NCI-H460 (cell line): ENCODE measurements at places on chromosomes 12 and 14.

DNA sequence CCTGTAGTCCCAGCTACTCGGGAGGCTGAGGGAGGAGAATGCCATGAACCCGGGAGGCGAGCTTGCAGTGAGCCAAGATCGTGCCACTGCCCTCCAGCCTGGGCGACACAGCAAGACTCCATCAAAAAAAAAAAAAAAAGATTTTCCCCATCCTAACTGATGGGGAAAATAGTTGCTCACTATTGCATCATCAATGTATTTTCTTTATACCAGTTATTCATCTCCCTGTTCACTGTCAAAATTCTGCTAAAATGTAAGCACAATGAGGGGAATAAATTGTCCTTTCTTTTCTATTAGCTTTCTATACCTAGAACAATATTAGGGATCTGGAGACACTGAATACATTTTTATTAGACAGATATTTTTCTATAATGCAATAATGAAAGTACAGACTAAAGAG lies 561.3 kb downstream of the CCER1 start:
- no peak for DNase-seq

GRCh38 chr14:99395909-99396530 lies 84.6 kb downstream of the SETD3 start:
- DNase-seq: no peak

GRCh38 chr14:89432226-89432625 lies 15.2 kb upstream of the FOXN3 start:
- DNase-seq: no peak

DNA sequence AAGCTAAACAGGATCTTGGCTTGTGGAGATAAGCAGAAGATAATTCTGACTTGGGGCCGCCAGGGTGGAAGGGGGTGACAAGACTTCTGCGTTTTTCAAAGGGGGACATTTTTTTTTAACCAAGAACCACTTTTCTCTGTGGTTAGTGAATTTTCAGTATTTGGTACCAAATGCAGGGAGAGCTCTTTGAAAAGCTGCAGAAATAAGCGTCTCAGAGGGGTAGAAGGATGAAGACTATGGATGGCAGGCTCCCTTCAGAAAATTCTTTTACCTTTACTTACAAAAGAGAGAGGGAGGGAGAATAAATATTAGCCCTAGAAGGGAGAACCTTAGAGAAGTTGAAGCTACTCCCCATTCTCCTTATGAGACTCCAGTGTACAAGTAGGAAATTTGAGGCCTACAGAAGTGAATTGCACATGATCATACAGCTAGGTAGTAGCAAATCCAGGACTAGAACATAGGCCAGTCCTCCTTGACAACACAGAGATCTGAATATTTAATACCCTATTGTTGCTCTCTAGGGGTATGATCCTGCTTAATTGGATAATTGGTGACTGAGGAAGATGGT lies 840 bp downstream of the MRPL52 start:
- no peak for DNase-seq

- peak; percentile 36 for DNase-seq
Measured at GRCh38 chr14:52473557-52473956, 78.7 kb downstream of the TXNDC16 start.

- no peak for DNase-seq
Measured at GRCh38 chr14:64965356-64966000, 6.7 kb downstream of the RAB15 start.

- DNase-seq: no peak
Measured at GRCh38 chr12:124188561-124189405, 106.1 kb upstream of the RFLNA start.

GRCh38 chr12:19369691-19370148 lies 69.6 kb upstream of the AEBP2 start:
- DNase-seq: no peak

- DNase-seq: no peak
Measured at GRCh38 chr14:24700511-24700910, 66.5 kb upstream of the GZMB start.

DNA sequence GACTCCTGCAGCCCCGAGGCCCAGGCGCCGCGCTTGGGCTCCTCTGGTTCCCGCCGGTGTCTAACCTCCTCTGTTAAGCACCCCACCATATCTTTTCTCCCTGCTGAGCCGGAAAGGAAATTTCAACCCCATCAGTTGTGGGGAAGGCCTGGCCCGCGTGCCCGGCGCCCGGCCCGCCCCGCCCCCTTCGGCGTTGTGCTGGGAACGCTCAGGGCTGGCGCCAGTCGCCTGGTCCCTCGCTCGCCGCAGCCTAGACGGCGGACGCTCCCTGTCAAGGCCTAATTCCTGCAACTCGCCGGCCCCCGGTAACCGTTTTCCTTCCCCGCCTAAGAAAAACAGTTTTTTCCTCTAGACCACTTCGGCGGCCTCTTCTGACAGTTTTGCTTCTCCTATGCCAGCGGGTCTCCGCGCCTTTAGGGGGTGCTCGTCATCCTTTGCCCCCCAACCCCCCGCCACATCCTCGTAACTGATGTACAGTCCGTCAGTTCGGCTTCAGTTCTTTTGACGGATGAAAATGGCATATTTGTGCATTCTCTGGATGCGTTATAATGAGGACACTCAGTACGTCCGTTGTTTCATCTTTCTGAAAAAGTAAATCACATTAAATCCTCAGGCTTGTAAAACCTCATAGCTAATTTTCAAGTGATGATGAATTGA lies 506 bp upstream of the NAP1L1 start:
- DNase-seq: no peak

DNA sequence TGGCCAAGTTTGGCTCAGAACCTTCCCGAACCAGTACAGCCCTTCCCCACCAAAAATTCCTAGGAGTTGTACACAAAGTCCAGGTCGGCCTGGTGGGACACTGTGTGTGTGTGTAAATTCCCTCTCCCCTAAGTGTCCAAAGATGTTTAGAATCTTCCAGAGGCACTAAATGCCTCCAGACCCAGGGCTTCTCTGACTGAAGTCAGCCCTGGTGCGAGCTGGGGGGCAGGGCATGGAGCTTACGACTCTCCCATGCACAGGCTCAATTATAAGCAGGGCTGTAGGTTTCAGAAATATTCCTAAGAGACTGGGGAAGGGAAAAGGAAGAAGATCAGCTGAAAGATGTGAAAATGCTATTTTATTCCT lies 106.9 kb upstream of the ATF7IP start:
- no peak for DNase-seq

DNA sequence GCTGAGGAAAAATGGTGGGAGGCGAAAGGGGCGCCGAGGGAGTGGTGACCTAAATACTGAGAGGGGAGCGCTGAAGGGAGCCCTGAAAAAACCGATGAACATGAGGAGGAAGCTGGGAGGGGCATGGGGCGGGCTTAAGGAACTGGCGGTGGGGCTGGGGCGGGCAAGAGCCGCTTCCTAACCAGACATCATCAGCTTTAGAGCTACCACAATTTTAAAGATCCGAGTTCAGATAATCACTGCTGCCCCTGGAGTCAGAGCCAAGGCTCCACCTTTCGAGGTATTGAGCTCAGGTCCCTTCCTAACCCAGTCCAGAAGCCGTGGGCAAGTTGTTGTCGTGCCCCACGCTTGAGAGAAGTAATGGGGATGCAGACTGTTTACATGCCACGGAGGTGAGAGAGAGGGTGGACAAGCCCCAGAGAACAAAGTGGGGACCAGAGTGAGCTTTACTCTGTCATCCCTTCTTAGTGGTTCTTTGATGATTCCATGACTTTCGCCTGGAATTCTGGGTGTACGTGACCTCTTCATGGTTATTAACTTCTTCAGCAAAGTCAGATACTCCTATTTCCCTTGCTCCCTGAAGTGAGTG lies 393 bp downstream of the ORMDL2 start:
- DNase-seq: no peak

GRCh38 chr14:92861856-92862745 lies 60.8 kb upstream of the CHGA start:
- no peak for DNase-seq

DNA sequence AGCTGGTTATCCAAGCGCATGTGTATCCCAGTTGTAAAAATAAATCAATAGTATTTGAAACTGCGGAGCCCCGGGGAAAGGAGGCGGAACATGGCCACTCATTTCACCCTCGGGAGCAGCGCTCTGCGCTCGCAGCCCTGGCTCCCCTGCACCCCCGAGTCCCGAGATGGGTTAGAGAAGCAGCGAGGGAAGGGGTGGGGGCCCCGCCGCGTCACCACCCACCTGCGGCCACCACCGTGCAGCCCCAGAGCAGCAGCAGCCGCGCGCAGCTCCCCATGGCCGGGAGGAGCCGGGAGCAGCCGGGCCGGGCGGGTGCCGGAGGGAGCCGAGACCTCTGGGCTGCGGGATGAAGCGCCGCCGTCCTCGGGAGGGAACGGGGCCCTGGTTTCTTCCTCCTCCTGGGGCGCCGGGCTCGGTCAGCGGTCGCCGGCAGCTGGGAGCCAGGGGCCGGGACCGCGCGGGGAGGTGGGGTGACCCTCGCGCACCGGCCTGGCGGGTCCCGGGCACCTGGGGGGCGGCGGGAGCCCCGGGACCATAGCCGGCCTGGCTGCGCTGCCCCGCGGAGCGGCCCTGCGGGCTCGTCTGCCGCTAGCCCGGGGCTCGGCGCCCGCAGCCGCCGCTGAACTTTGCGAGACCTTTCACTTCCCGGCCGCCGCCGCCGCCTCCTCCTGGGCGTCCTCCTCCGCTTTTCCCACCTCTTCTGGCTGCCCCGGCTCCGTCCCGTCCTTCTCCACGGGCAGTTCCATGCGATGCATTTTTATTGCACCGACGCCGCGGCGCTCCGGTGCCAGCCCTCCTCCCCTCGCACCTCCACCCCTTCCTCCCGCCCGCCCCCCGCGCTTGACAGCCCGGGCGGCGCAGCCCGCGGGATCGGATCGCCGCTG lies at the start of gene NTN4:
TSS of gene NTN4 (minus strand) at position 732 of the 884 bp plus-strand sequence. CDS start at position 277, 455 bp downstream.
- DNase-seq: no peak

DNA sequence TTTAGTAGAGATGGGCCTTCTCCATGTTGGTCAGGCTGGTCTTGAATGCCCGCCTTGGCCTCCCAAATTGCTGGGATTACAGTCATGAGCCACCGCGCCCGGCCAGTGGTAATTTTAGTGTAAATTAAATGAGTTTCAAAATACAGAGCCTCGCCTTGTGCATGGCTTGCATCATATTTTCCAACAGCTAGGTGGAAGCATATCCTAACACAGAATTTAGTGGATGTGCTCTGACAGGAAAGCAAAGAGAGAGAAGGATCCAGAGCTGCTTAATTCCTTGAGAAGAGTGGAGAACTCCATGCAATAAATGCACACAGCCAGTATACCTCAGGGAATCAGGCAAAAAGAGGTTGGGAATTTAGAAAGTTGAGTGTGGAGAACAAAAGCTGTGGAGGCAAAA lies 2.5 kb downstream of the OR6C2 start:
- no peak for DNase-seq

- DNase-seq: no peak
Measured at GRCh38 chr14:104281768-104282301, 143.4 kb downstream of the KIF26A start.

DNA sequence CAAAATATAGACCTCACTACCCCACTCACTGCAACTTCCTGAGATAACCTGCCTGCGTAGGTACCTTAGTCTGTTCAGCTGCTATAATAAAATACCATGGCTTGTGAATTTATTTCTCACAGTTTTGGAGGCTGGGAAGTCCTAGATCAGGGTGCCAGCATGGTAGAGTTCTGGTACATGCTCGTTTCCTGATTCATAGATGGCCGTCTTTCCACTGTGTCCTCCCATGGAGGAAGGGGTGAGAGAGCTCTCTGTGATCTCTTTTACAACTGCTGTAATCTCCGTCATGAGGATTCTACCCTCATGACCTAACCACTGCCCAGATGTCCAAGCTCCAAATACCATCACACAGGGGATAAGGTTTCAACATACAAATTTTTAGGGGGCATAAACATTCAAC lies 49.7 kb downstream of the KCNA1 start:
- no peak for DNase-seq

DNA sequence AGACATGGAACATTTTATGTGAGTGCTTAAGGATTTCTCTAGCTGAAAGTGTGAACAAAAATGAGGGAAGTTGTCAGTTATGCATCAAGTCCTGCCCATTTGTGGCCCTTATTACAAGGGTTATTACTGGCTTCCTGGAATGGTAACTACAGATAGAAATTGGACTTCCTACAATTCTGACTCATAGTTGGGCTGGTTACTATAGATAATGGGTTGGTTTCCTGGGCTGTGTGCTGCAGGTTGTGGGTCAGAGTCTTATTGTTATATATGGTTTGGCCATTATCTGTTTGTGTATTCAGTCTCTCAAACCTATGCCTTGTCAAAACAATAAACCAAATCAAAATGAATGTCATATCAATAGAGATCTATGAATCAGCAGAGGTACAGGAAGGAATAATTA lies 313.7 kb downstream of the ADAMTS20 start:
- no peak for DNase-seq

GRCh38 chr12:7137908-7138307 lies 7.7 kb downstream of the CLSTN3 start:
- DNase-seq: no peak

- no peak for DNase-seq
Measured at GRCh38 chr12:120358412-120359100, 10.4 kb downstream of the MSI1 start.

DNA sequence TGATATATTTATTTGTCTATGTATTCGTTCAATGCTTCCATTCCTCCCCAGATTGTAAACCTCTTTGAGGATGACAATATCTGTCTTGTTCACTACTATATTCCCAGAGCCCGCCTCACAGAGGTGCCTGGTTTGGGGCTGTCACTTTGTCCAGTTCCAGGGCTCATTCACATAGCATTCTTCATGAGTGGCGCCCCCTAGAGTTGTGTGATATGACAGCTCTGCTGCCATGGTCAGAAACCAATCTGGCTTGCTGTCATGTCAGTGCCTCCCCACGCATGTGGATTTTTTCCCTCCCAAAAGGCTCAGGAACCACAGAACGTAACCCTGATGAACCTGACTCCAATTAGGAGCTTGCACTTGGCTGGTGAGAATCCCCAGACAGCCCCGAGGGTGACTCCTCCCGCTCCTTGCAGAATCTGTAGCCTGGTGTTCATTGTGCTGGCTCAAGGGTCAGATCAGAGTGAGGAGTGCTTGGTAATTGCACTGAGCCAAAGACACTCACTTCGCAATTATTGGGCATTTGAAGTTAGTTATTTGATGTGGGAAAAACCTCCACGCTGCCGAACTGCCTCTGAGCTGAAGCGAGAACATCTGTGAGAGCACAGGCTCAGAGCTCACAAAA lies 145.5 kb downstream of the PTPN11 start:
- no peak for DNase-seq
